ENCODE measurements at places on chromosomes 1 and 21.

- DNase-seq: no peak
These were observed 72.1 kb downstream of the GPR52 start for GRCh38 chr1:174519844-174520243.

DNA sequence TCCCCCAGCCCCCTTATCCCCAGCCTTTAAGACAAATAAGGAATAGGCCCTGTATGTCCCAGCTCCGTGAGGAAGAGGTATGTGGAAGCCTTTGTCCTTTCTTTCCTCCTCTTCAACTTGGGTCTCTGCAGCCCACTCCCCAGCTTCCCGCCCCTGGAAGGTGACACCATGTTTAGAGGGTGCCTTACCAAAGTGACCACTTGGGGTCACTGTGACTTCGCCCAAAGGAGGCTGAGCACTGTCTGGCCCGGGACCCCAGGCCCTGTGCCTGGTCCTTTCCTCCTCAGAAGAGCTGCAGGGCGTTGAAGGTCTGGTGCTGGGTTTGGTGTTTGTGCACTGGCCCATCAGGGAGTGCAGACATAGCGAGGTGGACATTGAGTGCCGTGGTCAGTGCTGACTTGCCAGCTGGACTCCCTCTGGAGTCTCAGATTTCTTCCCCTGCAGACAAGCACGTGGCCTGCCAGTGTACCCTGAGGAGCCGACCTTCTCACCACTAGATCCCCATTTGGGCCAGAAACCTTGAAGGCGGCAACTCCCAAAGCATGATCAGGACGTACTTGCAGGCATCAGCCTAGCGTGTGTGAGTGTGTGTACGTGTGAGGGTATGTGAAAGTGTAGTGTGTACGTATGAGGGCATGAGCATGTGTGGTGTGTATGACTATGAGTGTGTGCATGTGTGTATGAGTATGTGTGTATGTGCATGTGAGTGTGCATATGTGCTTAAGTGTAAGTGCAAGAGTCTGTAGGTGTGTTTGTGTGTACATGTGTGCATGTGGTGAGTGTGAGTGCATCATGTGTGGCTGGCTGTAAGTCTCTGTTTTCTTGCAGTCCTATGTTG, 181.4 kb upstream of the KIAA0040 start:
- DNase-seq: no peak

- peak; percentile 92 for DNase-seq
These were observed 21.9 kb upstream of the LAPTM5 start for GRCh38 chr1:30779294-30780071.

GRCh38 chr1:186482661-186483255, 21.8 kb upstream of the PDC start:
- peak; percentile 32 for DNase-seq

DNA sequence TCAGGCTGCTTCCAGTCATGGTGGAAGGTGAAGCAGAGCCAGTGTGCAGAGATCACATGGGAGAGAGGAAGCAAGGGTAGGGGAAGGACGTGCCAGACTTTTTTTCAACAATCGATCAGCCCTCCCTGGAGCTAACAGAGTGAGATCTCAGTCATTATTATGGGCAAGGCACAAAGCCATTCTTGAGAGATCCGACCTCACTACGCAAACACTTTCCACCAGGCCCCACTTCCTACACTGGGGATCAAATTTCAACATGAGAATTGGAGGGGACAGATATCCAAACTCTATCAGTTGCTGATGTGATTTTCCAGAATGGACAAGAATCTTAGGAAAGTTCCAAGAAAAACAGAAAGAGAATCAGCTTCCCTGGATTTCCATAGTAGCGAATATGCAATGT, 60.5 kb downstream of the BACE2 start:
- DNase-seq: no peak

GRCh38 chr1:27341525-27342252, at the start of gene SYTL1:
SYTL1 (plus strand) TSS chr1:27342022; CDS start chr1:27345335, 3,313 bp downstream.
- peak; percentile 69 for DNase-seq

GRCh38 chr1:241308011-241308410, 49.0 kb downstream of the RGS7 start:
- no peak for DNase-seq

GRCh38 chr1:50285994-50286393, 137.2 kb downstream of the DMRTA2 start:
- no peak for DNase-seq

DNA sequence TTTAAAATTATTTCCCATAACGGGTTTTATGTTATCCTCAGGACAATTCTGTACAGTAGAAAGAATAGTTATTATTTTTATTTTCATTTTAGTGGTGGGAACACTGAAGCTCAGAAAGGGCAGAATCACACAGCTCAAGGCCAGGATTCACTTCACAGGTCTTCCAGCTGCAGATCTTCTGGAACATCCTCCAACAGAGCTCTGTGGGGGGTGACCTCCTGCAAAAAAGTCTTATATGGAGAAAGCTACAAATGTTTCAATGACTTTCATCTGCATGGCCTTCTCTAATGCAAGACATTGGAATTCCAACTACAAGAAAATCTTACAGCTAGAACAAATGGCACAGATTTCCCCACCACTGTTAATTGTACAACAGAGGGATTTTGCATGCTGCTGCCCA, 64.2 kb downstream of the SEC16B start:
- no peak for DNase-seq

DNA sequence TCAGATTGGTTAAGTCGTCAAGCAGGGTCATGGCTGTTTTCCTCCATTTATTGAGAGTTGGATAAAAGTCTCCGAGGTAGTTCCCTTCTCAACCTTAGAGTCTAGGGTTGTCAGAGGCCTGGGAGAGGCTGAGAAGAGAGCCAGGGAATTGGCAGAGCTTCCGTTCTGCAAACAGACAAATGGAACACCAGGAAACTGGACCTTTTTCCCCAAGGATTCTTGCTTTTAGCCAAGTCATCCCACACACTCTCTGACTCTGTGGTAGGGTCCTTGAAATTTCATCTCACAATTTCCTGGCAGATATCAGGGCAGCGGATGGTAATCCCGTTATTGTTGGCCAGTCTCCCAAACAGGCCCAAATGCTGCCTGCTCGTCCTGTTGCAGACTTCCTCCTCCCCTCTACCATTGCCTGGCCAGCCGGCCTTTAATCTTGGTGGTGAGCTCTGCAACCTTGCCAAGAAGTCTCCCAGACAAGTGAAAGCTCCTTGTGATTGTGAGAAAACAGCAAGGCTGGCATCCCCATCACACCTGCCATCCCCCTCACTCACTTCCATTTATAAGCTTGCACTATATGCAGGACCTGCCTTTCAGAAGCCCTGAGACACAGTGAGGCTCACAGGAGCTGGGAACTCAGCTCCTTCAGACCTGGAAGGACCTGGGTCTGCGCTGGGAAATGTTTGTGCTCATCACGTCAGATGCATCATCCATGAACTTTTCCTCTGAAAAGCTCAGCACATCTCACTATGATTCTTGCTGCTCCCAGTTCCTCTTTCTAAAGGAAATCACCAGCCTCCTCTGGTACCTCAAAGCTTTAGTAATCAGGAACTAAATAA, 13.7 kb upstream of the SRP9 start:
- DNase-seq: no peak
